ENCODE measurements at places on chromosomes 3 and 15.

GRCh38 chr3:184910664-184911063 is 98.7 kb downstream of the VPS8 start:
- H3K4me3 ChIP-seq, result no peak overlapping the region
- H3K4me1 ChIP-seq, result no peaks in the 10 kb centered on the region
- H3K27me3 ChIP-seq, result no peaks in the 10 kb centered on the region
- peaks cover 10% of the 10 kb centered on the region for H3K36me3 ChIP-seq

- H3K4me1 ChIP-seq, result peaks cover 6% of the 10 kb centered on the region
- no peak for DNase-seq
- no peaks in the 10 kb centered on the region for H3K36me3 ChIP-seq
- no peaks in the 10 kb centered on the region for H3K27me3 ChIP-seq
- H3K27ac ChIP-seq, result no peak overlapping the region
These were observed 311.9 kb downstream of the EDEM1 start for GRCh38 chr3:5499404-5499803.

DNA sequence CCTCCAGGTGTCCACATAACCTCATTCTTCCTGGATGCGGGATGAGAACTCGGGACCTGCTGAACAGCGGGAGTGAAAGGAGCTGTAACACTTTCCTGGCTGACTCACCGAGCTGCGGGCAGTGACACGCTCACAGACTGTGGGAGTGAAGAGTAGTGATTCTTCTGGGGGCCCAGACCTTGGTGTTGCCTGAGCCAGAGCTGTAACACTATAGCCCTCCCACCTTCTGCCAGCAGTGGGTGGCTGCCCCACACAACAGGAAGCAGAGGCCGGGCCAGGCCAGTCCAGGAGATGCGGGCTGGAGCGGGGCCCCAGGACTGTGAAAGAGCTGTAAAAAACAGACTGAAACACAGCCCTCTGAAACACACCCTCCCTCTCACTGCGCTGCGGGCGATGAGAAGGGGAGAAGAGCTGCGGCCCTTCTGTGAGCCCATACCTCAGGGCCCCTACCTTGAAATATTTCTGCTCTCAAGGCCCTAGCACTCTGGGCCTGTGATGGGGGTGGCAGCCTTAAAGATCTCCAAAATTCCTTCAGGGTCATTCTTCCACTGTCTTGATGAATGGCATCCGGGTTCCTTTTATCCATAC is 464.0 kb upstream of the CCDC54 start:
- H3K4me3 ChIP-seq, result no peak overlapping the region
- no peaks in the 10 kb centered on the region for H3K36me3 ChIP-seq
- H3K4me1 ChIP-seq, result no peaks in the 10 kb centered on the region
- no peak for DNase-seq

DNA sequence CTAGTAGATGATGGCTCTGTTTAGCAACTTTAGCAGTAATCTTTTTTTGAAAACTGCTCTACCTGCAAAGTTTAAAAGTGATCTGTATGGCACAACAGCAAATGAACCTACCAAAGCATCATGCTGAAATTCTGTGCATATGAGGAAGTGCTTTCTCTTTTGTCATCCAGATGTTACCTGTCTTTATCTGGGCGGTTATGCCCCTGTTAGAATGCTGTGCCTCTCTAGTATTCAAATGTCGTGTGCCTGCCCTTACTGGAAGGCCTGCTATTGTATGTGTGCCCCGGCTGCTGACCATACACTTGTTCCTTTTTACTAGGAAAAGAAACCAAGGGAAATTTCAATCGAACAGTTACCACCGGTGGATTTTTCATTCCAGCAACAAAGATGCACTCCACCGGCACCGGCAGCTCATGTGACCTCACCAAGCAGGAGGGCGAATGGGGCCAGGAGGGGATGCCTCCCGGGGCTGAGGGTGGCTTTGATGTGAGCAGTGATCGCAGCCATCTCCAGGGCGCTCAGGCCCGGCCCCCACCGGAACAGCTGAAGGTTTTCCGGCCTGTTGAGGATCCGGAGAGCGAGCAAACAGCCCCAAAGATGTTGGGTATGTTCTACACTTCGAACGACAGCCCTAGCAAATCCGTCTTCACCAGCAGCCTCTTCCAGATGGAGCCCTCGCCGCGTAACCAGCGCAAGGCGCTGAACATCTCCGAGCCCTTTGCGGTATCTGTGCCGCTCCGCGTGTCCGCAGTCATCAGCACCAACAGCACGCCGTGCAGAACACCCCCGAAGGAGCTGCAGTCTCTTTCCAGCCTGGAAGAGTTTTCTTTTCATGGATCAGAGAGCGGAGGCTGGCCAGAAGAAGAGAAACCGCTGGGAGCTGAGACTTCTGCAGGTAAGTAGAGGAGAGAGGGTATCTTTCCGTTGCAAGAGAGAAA is 61.6 kb downstream of the TMEM39A start:
- H3K27me3 ChIP-seq, result peaks cover 3% of the 10 kb centered on the region
- no peak for DNase-seq
- no peak overlapping the region for H3K4me3 ChIP-seq
- peaks cover 10% of the 10 kb centered on the region for H3K36me3 ChIP-seq
- H3K4me1 ChIP-seq, result peaks cover 17% of the 10 kb centered on the region
- no peak overlapping the region for H3K27ac ChIP-seq

DNA sequence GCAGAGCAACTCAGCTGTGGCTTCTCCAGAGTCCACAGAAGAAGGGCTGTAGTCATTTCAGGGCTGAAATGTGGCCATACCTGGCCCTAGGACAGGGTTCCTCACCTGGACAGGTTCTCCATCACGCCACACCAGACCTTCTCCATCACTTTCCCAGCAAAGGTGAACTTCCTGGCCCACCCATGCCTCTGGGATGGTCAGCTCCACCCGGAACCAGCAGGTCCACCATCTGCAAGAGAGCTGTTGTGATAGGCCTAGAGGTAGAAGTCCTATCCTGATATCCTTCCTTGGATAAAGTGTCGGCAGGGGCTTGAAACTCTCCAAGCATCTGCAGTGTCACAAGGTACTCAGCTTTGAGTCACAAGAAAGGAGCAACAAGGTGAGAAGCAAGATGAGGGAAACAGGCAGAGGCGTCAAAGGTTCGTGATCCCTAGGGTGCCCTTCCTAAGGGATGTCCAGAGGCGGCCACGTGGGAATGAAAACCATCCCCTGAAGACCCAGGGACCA is 948 bp downstream of the MAN2C1 start:
- peaks cover 29% of the 10 kb centered on the region for H3K36me3 ChIP-seq
- no peaks in the 10 kb centered on the region for H3K27me3 ChIP-seq
- no peak for DNase-seq
- peak overlapping the region; percentile 68 for H3K27ac ChIP-seq
- peak overlapping the region; percentile 94 for H3K4me3 ChIP-seq

DNA sequence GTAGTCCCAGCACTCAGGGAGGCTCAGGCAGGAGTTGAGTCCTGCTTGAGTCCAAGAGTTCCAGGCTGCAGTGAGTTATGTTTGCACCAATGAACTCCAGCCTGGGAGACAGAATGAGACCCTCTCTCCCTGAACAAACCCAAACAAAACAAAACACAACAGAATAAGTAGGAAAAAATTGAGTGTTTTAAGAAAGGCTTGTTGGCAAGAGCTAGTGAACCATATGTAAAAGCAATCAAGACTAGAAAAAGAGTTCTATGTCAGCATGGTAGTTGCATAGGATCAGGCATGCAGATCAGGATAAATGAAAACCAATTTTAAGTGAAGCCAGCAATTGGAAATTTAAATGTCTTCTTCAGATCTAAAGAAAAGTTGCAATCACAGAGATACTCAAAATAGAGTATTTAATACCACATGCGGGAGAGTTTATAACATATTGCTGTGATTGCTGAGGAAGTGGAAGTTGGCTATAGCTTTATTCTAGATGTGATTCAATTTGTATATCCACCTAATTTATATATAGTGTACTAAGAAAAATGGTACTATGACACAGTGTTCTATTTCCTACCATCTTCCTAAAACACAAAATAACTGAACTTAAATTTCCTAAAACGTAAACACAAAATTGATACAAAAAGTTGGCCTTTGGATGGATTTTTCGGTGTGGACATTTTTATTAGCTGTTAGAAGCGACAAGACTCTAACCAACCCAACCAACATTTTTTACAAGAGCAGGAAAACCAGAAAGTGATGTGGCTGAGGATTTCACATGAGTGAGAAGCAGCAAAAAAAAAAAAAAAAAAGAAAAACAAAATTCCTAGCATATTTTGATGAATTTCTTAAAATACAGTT is 101.9 kb upstream of the ROBO1 start:
- no peaks in the 10 kb centered on the region for H3K36me3 ChIP-seq
- no peak for DNase-seq
- no peaks in the 10 kb centered on the region for H3K4me1 ChIP-seq
- no peak overlapping the region for H3K27ac ChIP-seq
- H3K27me3 ChIP-seq, result no peaks in the 10 kb centered on the region

GRCh38 chr3:197430934-197431333 is 124.8 kb downstream of the BDH1 start:
- peak overlapping the region; percentile 38 for H3K27ac ChIP-seq
- H3K36me3 ChIP-seq, result no peaks in the 10 kb centered on the region
- H3K27me3 ChIP-seq, result peaks cover 11% of the 10 kb centered on the region

- H3K4me1 ChIP-seq, result no peaks in the 10 kb centered on the region
- H3K27me3 ChIP-seq, result peaks cover under 1% of the 10 kb centered on the region
- H3K27ac ChIP-seq, result no peak overlapping the region
- no peaks in the 10 kb centered on the region for H3K36me3 ChIP-seq
- DNase-seq, result no peak
These were observed 363.8 kb upstream of the RASGRP1 start for GRCh38 chr15:38928431-38928830.

DNA sequence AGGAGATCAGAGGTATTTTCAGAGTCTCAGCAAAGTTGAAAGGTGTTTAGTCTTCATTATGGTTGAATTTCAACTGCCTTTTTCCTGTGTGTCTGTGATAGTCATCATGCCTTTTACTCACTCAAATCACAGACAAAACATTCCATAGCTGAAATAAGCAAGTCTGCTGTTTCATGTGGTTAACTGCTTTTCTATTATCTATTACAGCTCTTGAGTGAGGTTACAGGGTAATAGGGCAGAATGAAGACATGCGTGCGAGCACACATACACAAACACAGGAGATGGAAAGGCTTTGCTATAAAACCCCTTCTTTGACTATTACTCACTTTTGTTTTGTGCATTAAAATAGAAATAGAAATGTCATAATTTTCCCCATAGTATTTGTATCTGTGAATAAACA is 192.6 kb upstream of the RARB start:
- DNase-seq, result no peak
- H3K36me3 ChIP-seq, result no peaks in the 10 kb centered on the region
- no peaks in the 10 kb centered on the region for H3K4me1 ChIP-seq

DNA sequence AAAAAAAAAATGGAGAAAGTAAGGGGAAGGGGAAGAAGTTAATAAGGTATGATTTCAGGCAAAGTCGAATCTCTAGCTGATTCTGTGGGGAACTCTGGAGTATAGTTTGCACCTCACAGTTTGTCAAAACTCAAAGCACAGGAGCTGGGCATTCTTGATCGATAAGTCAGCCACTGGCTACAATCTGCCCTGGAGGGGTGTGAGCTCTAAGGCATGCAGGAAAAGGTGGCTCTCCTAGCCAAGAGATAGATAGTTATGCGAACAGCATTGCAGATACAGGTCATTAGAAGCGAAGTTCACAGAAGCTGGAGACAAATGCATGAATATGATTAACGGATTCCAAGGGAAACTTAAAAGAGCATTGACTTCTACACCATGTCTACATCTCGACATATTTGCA is 952.6 kb downstream of the AGBL1 start:
- H3K4me3 ChIP-seq, result no peak overlapping the region
- no peaks in the 10 kb centered on the region for H3K36me3 ChIP-seq
- peaks cover 1% of the 10 kb centered on the region for H3K27me3 ChIP-seq

DNA sequence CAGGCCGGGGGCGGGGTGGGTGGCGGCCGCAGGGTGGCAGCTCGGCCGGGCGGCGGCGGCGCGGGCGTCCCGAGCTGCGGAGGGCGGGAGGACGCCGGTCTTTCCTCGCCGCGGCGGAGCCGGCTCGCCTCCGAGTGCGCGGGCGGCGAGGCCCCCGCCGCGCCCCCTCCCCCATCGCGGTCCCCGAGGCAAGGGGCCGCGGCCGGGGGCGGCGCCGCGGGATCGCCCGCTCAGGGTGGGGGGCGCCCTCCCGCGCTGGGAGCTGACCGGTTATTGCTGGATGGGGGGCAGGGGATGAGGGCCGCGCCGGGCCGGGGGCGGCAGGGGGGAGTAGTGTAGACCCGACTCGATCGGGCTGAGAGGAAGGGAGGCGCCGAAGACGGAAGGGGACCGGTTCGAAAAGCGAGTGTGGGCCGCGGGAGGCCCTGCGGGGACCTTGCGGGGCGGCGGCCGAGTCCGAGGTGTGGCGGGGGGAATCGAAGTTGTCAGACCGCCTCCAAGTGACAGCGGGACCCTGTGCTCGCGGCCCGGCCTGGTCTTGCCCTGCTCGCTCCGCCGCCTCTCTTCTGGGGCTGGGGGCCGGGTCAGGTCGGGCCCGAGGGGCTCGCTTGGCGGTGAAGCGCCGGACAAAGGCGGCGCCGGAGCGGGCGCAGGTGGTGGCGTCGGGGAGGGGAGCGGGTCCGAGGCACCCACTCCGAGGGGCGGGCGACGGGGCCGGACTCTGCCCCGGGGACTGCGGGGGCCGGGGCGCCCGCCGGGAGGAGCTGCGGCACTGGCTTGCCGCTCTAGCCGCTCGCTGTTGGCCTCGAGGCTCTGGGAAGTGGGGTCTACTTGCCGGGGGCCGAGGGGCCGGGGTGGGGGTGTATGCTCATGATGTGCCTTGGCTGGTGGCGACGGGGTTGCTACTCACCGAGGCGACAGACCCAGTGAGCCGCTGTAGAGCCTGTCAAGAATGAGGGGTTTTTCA is 1.1 kb downstream of the BAHD1 start:
- peaks cover 26% of the 10 kb centered on the region for H3K4me1 ChIP-seq
- peaks cover 48% of the 10 kb centered on the region for H3K27me3 ChIP-seq
- no peak for DNase-seq
